Urinary bladder (tissue), 4 donors: ENCODE measurements at places on chromosomes 5 and 9. TPM values are rescaled to one million over a fixed set of nuclear protein-coding genes. Genes with fewer than 3 reads are reported as not detected.
A peak's percentile ranks its signal among the peaks of the same experiment; 100 is the strongest.

The NEUROG1 gene
- total RNA-seq, result not detected

The PCSK1 gene
- 0.37 TPM for total RNA-seq

The SPINK7 gene
- not detected for total RNA-seq

The OR1B1 gene
- not detected for total RNA-seq

The PSAT1 gene
- total RNA-seq, result 9.4 TPM

The FAT2 gene
- total RNA-seq, result 5.0 TPM

The ARL14EPL gene
- not detected for total RNA-seq

The SPATA6L gene
- total RNA-seq, result 5.4 TPM

The PCDHGA12 gene
- 7.8 TPM for total RNA-seq

The TRIM36 gene
- total RNA-seq, result 1.8 TPM

The SLC25A2 gene
- total RNA-seq, result 0.69 TPM

The SUSD3 gene
- total RNA-seq, result 1.5 TPM

- no peak for DNase-seq
Measured at GRCh38 chr5:107937204-107937603, 266.5 kb upstream of the EFNA5 start.

GRCh38 chr5:37776826-37777225 lies 63.0 kb downstream of the GDNF start:
- no peak for DNase-seq

GRCh38 chr9:441126-441525 lies 226.5 kb downstream of the DOCK8 start:
- DNase-seq, result no peak

- DNase-seq, result no peak
Measured at GRCh38 chr9:88998911-88999310, 7.6 kb downstream of the S1PR3 start.

- DNase-seq, result no peak
Measured at GRCh38 chr9:88567870-88568269, 32.9 kb downstream of the NXNL2 start.

- no peak for DNase-seq
Measured at GRCh38 chr9:87714819-87715218, 11.1 kb upstream of the CTSL start.

DNA sequence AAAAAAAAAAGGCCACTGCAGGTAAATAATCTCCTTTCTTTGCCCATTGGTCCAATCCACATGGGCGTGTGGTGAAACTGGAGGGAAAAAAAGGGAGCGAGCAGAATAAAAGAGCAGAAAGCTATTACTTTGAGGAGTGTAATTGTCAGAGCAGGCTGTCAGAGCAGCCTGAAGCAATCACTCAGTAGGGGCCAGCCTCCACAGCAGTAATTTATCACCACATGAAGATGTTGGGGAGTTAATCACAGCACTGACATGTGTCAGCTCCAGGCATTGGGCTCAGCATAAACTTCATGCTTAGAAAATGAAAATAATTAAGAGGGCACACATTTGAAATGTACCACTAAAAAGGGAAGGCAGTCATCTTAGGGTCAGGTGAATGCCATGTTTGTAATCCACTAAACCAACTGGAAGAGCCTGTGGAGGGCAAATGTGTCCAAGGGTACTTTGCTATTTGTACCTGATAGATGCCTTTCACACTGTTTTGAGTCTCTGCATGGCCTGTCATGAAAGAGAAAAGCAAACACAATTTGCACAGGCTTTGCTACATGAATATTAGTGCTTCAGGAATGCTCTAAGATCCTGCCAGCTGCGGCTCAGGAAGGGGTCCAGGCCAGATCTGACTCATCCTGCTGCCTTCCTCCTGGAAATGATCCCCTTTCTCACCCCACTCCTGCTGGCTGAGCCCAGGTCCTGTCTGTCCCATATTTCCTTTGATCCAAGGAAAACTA lies 2.9 kb upstream of the PTGER4 start:
- no peak for DNase-seq

GRCh38 chr9:109817846-109818472 lies 38.0 kb downstream of the PALM2AKAP2 start:
- peak; percentile 90 for DNase-seq

DNA sequence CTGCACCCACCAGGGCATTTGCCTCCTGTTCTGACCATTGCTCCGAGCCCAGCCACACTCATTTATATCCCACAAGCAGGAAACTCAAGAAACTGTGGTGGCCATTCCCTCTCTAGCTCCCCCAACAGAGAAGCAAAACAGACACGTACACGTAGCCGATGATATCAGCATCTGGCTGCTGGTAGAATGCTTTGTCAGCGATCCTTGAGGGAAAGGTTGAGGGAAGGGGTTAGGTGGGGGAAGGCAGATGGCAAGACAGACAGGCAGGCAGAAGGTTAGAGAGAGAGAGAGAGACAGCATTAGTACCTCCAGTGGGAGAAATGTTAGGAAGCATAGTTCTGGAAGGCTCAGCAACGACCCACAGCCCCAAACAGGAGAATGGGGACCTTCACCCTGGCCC lies 7.8 kb downstream of the HIGD2A start:
- no peak for DNase-seq

DNA sequence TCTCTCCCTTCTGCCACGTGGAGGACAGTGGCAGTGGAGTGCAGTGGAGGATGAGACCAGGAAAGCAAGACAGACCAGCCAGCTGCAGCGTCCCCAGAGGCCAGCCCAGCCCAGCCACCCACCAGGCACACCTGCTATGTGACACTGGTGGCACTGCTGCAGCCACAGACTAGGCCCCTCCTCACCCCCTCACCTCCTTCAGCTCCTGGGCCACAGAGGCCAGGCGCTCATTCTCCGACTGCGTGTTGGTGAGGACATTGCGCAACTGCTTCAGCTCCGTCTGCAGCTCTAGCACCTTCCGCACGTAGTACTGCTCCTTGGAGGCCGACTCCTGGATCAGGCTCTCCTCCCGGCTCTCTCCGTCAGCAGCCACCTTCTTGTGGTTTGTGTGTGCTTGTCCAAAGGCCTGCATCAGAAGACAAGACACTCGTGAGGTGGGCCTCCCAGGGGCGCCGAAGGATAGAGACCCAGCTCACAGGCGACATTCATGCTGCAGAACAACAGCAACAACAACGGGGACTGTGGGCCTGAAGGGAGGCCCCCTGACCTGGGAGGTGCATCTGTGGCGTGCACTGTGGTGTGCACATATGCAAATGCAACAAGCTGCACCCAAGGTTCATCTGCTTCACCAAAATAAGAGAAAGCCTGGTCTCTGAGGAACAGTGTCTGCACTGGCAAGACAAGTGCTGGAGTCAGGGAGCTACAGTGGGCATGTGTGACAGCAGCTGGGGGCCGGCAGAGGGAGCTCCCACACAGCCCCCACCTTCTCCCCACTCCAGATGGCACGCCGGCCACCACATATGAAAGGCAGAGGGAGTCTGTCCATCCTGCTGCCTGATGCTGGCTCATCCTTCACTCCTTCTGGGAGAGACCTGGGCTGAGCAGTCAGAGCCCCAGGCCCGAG lies 35.5 kb downstream of the BICD2 start:
- no peak for DNase-seq

DNA sequence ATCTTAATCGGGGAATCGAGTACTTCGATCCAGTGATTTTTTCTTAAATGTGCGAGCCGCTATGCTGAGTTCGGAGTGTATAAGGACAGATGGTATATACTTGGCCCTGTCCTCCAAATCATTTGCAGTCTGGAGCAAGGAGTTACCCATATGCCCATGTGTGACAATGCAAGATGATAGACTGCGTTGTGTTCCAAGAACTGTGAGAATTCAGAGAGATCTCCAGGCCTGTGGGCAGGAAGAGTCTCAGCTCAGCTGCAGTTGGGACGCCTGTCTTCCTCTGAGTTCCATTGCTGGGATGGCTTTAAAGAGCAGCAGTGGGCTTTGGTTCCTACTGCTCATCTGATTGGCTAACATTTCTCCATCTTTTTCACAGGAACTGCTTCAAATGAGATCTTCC lies 106.6 kb downstream of the ADAMTS16 start:
- DNase-seq, result no peak

DNA sequence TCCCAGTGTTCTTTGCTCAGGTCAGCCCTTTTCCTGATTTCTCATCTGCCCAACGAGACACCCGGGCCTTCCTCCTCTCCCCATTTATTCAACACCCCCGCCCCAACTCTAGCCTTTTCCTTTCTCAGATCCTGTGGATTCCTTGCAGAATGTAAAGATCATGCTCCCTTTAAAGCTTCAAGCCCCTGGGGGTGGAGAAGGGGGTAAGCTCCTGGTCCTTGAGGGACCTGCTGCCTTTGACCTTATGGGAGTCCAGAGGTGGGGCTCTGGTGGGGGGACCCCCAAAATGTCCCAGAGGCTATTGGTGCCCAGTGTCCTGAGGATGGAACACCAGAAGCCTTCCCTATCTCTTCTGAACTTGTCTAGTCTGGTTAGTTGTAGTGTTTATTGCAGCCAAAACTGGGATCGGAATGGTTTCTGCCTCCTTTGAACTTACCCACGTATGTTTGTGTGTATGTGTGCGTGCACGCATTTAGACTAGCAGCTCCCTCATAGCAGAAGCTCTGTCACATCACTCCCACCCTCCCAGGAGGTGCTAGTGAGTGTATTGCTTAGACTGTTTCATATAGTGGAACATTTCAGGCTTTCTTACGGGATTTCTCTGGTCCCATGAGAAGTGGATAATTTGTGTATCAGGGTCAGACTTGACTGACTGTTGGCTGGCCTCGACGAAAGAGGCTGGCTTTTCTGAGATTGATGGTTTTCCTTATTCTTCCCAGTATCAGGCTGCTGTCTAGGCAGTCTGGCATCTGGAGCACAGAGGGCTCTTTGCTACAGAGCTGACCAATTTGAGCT lies 1.1 kb downstream of the GALNT10 start:
- no peak for DNase-seq

GRCh38 chr9:129885018-129885669 lies 49.9 kb downstream of the USP20 start:
- no peak for DNase-seq

- no peak for DNase-seq
Measured at GRCh38 chr5:39816866-39817265, 392.1 kb upstream of the DAB2 start.

DNA sequence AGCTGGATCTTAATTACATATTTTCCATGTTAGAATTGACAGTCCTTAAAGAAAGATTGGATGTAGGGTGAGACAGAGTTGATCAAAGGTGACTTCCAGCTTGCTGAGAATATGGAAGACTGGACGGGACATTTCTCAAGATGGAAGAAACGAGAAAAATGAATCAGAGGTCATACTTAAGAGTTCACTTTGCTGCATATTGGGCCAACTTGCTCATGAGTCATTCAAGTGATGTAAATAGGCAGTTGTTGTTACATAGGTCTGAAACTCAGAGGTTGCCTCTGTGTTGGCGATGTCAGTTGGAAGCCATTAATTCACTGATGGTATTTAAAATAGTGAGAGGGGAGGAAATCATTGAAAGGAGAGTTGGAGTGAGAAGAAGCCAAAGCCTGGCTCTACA lies 132.8 kb downstream of the CD180 start:
- DNase-seq, result no peak

GRCh38 chr9:75390951-75391350 lies 302.6 kb downstream of the OSTF1 start:
- no peak for DNase-seq

- no peak for DNase-seq
Measured at GRCh38 chr5:55869847-55870246, 18.7 kb downstream of the IL31RA start.

GRCh38 chr5:87686018-87686417 lies 273.3 kb upstream of the CCNH start:
- no peak for DNase-seq

GRCh38 chr5:170268884-170269283 lies 28.7 kb downstream of the LCP2 start:
- DNase-seq, result no peak

DNA sequence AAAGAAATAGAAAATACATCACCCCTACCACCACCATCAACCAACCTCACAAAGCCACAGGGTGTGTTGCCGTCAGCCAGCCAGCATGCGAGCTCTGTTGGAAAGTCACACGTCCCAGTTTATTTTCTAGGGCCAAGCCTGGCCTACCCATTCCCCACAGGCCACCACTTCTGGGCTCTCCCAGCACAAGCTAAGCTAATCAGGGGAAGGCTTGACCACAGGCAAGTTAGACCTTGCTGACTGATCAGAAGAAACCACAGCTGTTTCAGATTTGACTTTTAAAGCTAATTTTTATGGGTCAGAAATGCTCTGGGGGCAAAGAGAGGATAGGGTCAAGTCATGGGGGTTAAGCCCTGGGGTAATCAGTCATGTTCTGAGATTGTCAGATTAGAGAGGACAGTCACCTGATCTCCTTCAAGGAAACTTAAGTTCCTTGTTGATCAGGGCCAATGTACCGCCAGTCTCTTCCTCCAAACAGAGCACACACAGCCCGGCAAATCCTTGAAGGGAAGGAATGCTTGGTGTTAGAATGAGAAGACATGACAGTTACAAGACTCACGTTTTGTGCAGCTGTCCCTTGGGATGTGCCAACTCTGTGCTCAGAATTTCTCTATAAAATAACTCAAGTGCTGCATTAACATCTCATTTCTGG lies 7.6 kb downstream of the SHB start:
- DNase-seq, result no peak

- no peak for DNase-seq
Measured at GRCh38 chr9:92501671-92502393, 19.5 kb upstream of the ASPN start.
